CD4-positive, alpha-beta T cell (primary cell): ENCODE measurements at places on chromosomes 7 and 10. TPM values are rescaled to one million over a fixed set of nuclear protein-coding genes. Genes with fewer than 3 reads are reported as not detected.

- DNase-seq: no peak
- no peak overlapping the region for H3K4me3 ChIP-seq
- no peaks in the 10 kb centered on the region for H3K27me3 ChIP-seq
- peaks cover 24% of the 10 kb centered on the region for H3K4me1 ChIP-seq
These were observed 24.9 kb downstream of the CYP2W1 start for GRCh38 chr7:1007901-1008300.

GRCh38 chr10:115829521-115830205, 443.3 kb downstream of the GFRA1 start:
- no peaks in the 10 kb centered on the region for H3K36me3 ChIP-seq
- no peaks in the 10 kb centered on the region for H3K27me3 ChIP-seq
- H3K4me1 ChIP-seq: no peaks in the 10 kb centered on the region
- no peak overlapping the region for H3K4me3 ChIP-seq
- DNase-seq: no peak

GRCh38 chr7:102291056-102291915, 4.6 kb downstream of the SH2B2 start:
- no peak overlapping the region for H3K4me3 ChIP-seq
- no peaks in the 10 kb centered on the region for H3K36me3 ChIP-seq
- H3K27me3 ChIP-seq: no peaks in the 10 kb centered on the region
- H3K4me1 ChIP-seq: peaks cover 34% of the 10 kb centered on the region

- no peaks in the 10 kb centered on the region for H3K36me3 ChIP-seq
- no peak for DNase-seq
- no peaks in the 10 kb centered on the region for H3K27me3 ChIP-seq
- no peak overlapping the region for H3K27ac ChIP-seq
- peaks cover 12% of the 10 kb centered on the region for H3K4me1 ChIP-seq
These were observed 18.3 kb upstream of the RALA start for GRCh38 chr7:39605087-39605486.

DNA sequence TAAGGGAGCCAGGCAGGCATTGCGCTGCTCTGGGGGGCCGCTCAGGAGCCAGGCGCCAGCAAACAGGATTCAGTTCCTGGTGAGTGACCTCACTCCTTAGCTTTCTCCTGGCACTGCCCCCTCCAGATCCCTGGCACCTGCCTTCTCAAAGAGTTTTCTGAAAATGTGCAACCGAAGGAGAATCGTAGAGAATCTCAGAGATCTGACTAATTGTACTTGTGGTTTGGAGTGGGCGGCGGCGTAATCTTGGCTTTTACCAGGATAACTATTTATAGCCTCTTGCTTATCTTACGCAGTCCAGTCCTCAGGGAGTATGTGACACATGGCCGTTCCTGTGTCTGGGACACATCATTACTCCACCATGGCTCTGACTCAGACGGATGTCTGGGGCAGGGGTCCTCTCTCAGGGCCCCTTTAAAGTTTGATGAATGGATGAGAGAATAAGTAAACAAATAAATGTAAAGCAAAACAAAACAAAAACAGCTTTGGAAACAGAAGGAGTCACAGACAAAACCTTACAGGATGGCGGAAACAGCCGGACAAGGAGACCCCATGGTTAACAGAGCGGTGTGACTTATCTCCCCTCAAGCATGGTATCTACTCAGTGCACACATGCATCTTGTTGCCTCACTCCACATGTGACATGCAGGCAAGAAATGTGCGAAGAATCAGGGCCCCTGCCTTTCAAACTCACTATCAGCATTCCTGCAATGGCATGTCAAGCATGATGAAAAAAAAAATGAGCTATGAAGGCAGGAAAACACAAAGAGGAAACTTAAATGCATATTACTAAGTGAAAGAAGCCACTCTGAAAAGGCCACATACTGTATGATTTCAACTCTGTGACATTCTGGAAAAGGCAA, 99.7 kb downstream of the TNS3 start:
- no peak for DNase-seq
- H3K36me3 ChIP-seq: no peaks in the 10 kb centered on the region
- no peak overlapping the region for H3K4me3 ChIP-seq
- no peaks in the 10 kb centered on the region for H3K27me3 ChIP-seq

GRCh38 chr10:127308031-127308430, 111.6 kb upstream of the INSYN2A start:
- H3K4me3 ChIP-seq: no peak overlapping the region
- no peak for DNase-seq
- H3K27me3 ChIP-seq: peaks cover 3% of the 10 kb centered on the region
- no peaks in the 10 kb centered on the region for H3K36me3 ChIP-seq
- H3K4me1 ChIP-seq: no peaks in the 10 kb centered on the region
- no peak overlapping the region for H3K27ac ChIP-seq

- H3K4me1 ChIP-seq: no peaks in the 10 kb centered on the region
- no peak for DNase-seq
- H3K27ac ChIP-seq: no peak overlapping the region
- H3K4me3 ChIP-seq: no peak overlapping the region
These were observed 52.2 kb downstream of the IGF2BP3 start for GRCh38 chr7:23418046-23418445.

SPDYE2B gene
- total RNA-seq: not detected

GARIN1A gene
- total RNA-seq: 0.73 TPM

CFAP69 gene
- not detected for total RNA-seq

- no peak overlapping the region for H3K4me3 ChIP-seq
- H3K27ac ChIP-seq: no peak overlapping the region
- no peak for DNase-seq
- H3K36me3 ChIP-seq: peaks cover 78% of the 10 kb centered on the region
- H3K27me3 ChIP-seq: no peaks in the 10 kb centered on the region
- no peaks in the 10 kb centered on the region for H3K4me1 ChIP-seq
These were observed 33.1 kb downstream of the SUV39H2 start for GRCh38 chr10:14911801-14912200.

- H3K4me3 ChIP-seq: no peak overlapping the region
- H3K4me1 ChIP-seq: no peaks in the 10 kb centered on the region
- no peak overlapping the region for H3K27ac ChIP-seq
- DNase-seq: no peak
- H3K36me3 ChIP-seq: no peaks in the 10 kb centered on the region
- H3K27me3 ChIP-seq: no peaks in the 10 kb centered on the region
These were observed 226.2 kb downstream of the THSD7A start for GRCh38 chr7:11605749-11606148.

ANKRD30A gene
- total RNA-seq: not detected

DNA sequence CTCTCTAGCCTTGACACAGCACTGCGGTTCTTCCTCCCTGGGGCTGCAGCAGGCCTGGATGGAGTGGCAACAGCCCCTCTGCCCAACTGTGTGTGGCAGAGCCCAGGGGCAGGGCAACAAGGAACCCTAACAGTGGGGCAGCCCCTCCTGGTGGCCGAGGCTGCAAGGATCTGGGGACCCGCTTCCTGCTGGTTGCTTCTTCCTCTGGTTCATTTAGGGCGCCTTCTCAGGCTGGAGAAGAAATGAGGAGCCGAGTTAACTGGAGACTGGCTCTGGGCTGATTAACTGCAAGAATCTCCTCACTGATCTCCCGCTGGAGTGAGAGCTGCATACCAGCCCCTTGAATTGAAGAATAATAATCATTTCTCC, 80.1 kb upstream of the EMX2 start:
- H3K4me1 ChIP-seq: no peaks in the 10 kb centered on the region
- DNase-seq: no peak
- H3K4me3 ChIP-seq: no peak overlapping the region
- H3K27me3 ChIP-seq: no peaks in the 10 kb centered on the region
- H3K27ac ChIP-seq: no peak overlapping the region
- H3K36me3 ChIP-seq: no peaks in the 10 kb centered on the region

DNA sequence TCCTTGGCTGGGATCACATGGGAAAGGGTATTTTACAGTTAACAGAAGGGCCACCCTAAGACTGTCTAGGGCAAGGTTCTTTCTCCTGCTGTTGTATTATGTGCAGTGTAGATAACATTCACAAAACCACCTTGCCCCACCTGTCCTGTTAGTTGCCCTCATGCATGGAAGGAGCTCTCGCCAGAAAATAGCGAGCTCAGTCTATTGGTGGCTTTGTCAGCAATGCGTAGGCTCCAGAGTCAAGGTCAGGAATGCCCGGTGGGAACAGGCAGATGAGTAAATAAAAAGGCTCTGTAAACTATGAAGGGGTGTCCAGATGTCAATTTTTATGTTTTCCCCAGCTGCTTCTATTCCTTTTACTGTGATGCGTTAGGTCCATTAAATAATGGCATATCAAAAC, 107.1 kb upstream of the WDR11 start:
- no peak overlapping the region for H3K4me3 ChIP-seq
- no peaks in the 10 kb centered on the region for H3K36me3 ChIP-seq
- H3K4me1 ChIP-seq: no peaks in the 10 kb centered on the region

GRCh38 chr10:34758447-34758996, 56.6 kb downstream of the PARD3 start:
- no peaks in the 10 kb centered on the region for H3K4me1 ChIP-seq
- no peak overlapping the region for H3K4me3 ChIP-seq
- H3K27me3 ChIP-seq: no peaks in the 10 kb centered on the region
- no peak for DNase-seq
- H3K36me3 ChIP-seq: no peaks in the 10 kb centered on the region

ALDH18A1 gene
- 12.6 TPM for total RNA-seq

DNA sequence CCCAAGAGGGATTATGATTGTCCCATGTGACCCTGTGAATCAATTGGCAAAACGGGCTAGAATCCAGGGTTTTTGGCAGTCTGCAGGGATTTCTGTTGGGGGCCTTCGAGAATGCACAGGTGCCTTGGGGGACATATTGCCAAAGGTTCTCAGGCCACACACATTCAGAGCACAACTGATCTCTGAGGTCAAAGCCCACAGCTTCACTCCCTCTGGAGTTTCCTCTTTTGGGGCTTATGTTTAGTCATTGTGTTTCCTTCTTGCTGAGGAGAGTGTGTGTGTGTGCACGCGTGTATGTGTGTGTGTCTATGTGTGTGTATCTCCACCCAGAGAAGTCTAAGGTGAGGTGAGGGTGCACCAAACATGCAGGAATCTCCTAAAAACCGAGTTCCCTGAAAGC, 8.8 kb downstream of the PPIF start:
- H3K27ac ChIP-seq: no peak overlapping the region
- no peak for DNase-seq
- H3K27me3 ChIP-seq: no peaks in the 10 kb centered on the region
- H3K36me3 ChIP-seq: peaks cover 46% of the 10 kb centered on the region
- H3K4me1 ChIP-seq: peaks cover 12% of the 10 kb centered on the region

PTPRZ1 gene
- total RNA-seq: not detected

- DNase-seq: peak; percentile 9
- peak overlapping the region; percentile 84 for H3K27ac ChIP-seq
- H3K36me3 ChIP-seq: peaks cover 32% of the 10 kb centered on the region
These were observed 637 bp downstream of the HSPA14 start for GRCh38 chr10:14838582-14839304.

EVX1 gene
- 0.25 TPM for total RNA-seq

- H3K4me3 ChIP-seq: no peak overlapping the region
- H3K4me1 ChIP-seq: peaks cover 28% of the 10 kb centered on the region
- H3K36me3 ChIP-seq: peaks cover 3% of the 10 kb centered on the region
- no peaks in the 10 kb centered on the region for H3K27me3 ChIP-seq
These were observed 51.8 kb upstream of the FAM133B start for GRCh38 chr7:92641921-92642511.

DNA sequence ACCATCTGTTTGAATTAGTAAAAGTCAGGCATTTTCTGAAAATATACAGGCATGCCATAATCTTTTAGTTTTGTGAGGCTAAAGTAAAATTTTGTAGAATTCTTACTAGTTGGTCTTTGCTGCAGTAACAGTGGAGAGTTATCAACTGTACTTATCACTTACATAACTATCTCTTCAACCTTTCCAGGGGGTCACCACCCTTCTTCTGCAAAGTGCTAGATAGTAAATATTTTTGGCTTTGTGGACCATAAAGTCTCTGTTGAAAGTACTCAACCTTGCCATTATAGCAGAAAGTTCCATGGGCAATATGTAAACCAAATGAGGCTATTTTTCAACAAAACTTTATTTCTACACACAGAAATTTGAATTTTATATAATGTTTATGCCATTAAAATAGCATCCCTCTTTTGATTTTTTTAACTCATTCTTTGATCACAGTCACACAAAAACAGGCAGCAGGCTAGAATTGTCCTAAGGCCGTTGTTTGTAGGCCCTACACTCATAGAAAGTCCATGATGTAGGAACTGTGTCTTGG, 59.5 kb upstream of the KLF6 start:
- no peaks in the 10 kb centered on the region for H3K36me3 ChIP-seq
- no peaks in the 10 kb centered on the region for H3K27me3 ChIP-seq
- no peak overlapping the region for H3K27ac ChIP-seq

DNA sequence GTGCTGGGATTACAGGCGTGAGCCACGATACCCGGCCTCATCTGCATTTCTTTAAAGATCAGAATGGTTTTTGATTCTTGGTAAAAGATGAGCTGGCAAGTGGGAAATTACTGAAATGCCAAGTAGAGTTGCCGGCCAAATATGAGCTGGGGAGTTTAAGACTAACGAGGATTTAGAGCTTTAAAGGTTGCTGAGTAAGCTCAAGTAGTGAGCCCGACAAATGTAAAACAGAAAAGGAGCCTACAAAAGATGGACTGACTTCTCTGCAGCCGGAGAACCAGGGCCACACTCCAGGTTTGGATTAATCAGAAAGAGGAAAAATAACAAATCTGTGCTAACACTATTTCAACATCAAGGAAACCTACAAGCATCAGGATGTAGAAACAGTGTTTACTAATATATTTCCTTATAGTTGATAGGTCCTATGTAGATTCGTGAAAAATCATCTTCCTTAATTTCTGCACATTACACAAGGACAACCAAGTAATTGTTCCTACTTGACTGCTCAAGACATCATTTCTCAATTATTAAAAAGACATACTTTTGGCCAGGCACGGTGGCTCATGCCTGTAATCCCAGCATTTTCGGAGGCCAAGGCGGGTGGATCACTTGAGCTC, 49.6 kb downstream of the MPP7 start:
- H3K4me3 ChIP-seq: no peak overlapping the region
- H3K36me3 ChIP-seq: no peaks in the 10 kb centered on the region
- DNase-seq: no peak
- H3K27me3 ChIP-seq: no peaks in the 10 kb centered on the region
- no peak overlapping the region for H3K27ac ChIP-seq

GRCh38 chr7:119026391-119026790, 801.9 kb downstream of the ANKRD7 start:
- H3K4me1 ChIP-seq: no peaks in the 10 kb centered on the region
- no peak for DNase-seq
- no peaks in the 10 kb centered on the region for H3K27me3 ChIP-seq
